Type B pancreatic cell (in vitro differentiated cells): ENCODE measurements at places on chromosomes 11 and 22. TPM values are rescaled to one million over a fixed set of nuclear protein-coding genes. Genes with fewer than 3 reads are reported as not detected.

The RASD2 gene
- total RNA-seq: 0.21 and 0.24 TPM in 2 replicates

The CNTN5 gene
- total RNA-seq: 2.3 and 3.2 TPM in 2 replicates

The ST14 gene
- 71.7 and 170 TPM in 2 replicates for total RNA-seq

The BRSK2 gene
- total RNA-seq: 8.6 and 13.8 TPM in 2 replicates

The ASCC2 gene
- total RNA-seq: 47.6 and 58.4 TPM in 2 replicates

The MRGPRG gene
- not detected in 2 replicates for total RNA-seq

The GRK3 gene
- 10.3 and 14.0 TPM in 2 replicates for total RNA-seq

The CSF2RB gene
- 0.72 and 1.6 TPM in 2 replicates for total RNA-seq

The WNT7B gene
- total RNA-seq: 14.8 and 16.4 TPM in 2 replicates

The OR52A5 gene
- not detected in 2 replicates for total RNA-seq

The TST gene
- 30.8 and 34.0 TPM in 2 replicates for total RNA-seq

The DNAJB7 gene
- total RNA-seq: 0.10 TPM in 1 of 2 replicates, not detected in the other

The IGF2 gene
- 2,350 and 3,865 TPM in 2 replicates for total RNA-seq

The KCNK4 gene
- total RNA-seq: 0.19 TPM in 1 of 2 replicates, not detected in the other

The RIC3 gene
- total RNA-seq: 7.0 and 12.0 TPM in 2 replicates

The BEST1 gene
- total RNA-seq: 0.14 and 0.31 TPM in 2 replicates

The PDE3B gene
- total RNA-seq: 12.9 and 16.6 TPM in 2 replicates

The CABP4 gene
- not detected in 2 replicates for total RNA-seq

The RHBDD3 gene
- total RNA-seq: 33.9 and 59.2 TPM in 2 replicates

The OR51I1 gene
- total RNA-seq: not detected in 2 replicates

The SLC37A2 gene
- 1.3 TPM in 2 replicates for total RNA-seq

The MLC1 gene
- total RNA-seq: 0.19 TPM in 1 of 2 replicates, not detected in the other

The ACTN3 gene
- 0.57 and 2.6 TPM in 2 replicates for total RNA-seq

The ZP1 gene
- total RNA-seq: not detected in 2 replicates

The SLC43A1 gene
- total RNA-seq: 19.0 and 20.8 TPM in 2 replicates

The F2 gene
- total RNA-seq: 9.5 and 12.1 TPM in 2 replicates

The TRIM77 gene
- not detected in 2 replicates for total RNA-seq

The OR51E2 gene
- total RNA-seq: 0.58 TPM in 1 of 2 replicates, not detected in the other

The SHANK3 gene
- 6.8 and 13.1 TPM in 2 replicates for total RNA-seq

The GAB4 gene
- total RNA-seq: not detected in 2 replicates

The MS4A7 gene
- total RNA-seq: not detected in 2 replicates

The BDNF gene
- total RNA-seq: 3.6 and 5.5 TPM in 2 replicates

The OR5AN1 gene
- not detected in 2 replicates for total RNA-seq

The SLC22A6 gene
- 1.5 TPM in 1 of 2 replicates, not detected in the other for total RNA-seq

The RAC2 gene
- total RNA-seq: 0.24 and 1.2 TPM in 2 replicates

The CCDC157 gene
- 6.9 and 9.4 TPM in 2 replicates for total RNA-seq

The SCGB1A1 gene
- total RNA-seq: not detected in 2 replicates

The AMPD3 gene
- 7.0 and 9.0 TPM in 2 replicates for total RNA-seq

The LRRC4C gene
- total RNA-seq: 5.5 and 14.0 TPM in 2 replicates

The MEI1 gene
- 0.90 and 1.2 TPM in 2 replicates for total RNA-seq

The KRTAP5-7 gene
- not detected in 2 replicates for total RNA-seq

The OR52I2 gene
- not detected in 2 replicates for total RNA-seq

The OR52I1 gene
- not detected in 2 replicates for total RNA-seq

The NXPE1 gene
- 0.27 and 0.36 TPM in 2 replicates for total RNA-seq

The OR4S2 gene
- total RNA-seq: not detected in 2 replicates

The OR2D2 gene
- 0.27 TPM in 1 of 2 replicates, not detected in the other for total RNA-seq

The TBCEL gene
- 35.0 and 40.5 TPM in 2 replicates for total RNA-seq

The LDHAL6A gene
- not detected in 2 replicates for total RNA-seq

The PHF21B gene
- 2.1 and 19.0 TPM in 2 replicates for total RNA-seq

The NRGN gene
- total RNA-seq: 3.6 and 17.3 TPM in 2 replicates

The RCOR2 gene
- 8.1 and 38.1 TPM in 2 replicates for total RNA-seq

The MS4A12 gene
- not detected in 2 replicates for total RNA-seq

The CYB5R2 gene
- 23.2 and 28.2 TPM in 2 replicates for total RNA-seq

The THY1 gene
- 2.0 and 19.0 TPM in 2 replicates for total RNA-seq

The AAMDC gene
- total RNA-seq: 16.9 and 33.6 TPM in 2 replicates
